ENCODE measurements at places on chromosomes 6 and 20. TPM values are rescaled to one million over a fixed set of nuclear protein-coding genes. Genes with fewer than 3 reads are reported as not detected.

DNA sequence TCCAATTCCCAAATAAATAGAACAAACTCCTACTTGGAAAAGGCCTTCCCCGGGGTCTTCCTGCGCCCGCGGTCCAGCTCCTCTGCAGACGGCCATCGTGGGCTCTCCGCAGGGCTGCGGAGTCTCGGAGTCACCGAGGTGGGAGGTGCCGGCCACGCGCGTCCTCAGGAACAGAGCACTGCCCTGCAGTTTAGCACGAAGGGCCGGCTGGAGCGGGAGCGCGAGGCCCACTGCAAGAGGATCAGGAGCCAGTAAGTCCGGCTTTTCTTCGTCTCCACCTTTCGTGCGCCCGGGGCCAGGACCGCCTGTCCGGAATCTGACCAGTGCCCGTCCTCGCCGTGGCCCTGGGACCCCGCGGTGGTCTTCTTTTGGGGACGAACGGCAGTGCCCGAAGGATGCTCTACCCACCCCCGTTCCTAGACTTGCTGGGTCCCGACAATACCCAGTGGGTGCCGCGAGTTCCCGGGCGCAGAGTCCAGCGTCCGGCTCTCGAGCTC, 1.4 kb downstream of the BHLHE23 start:
- no peak overlapping the region for H3K4me3 ChIP-seq
- H3K4me1 ChIP-seq: no peaks in the 10 kb centered on the region
- H3K27ac ChIP-seq: no peak overlapping the region
- H3K27me3 ChIP-seq: peaks cover 91% of the 10 kb centered on the region
- no peaks in the 10 kb centered on the region for H3K36me3 ChIP-seq

GRCh38 chr6:7489376-7489775, 52.1 kb upstream of the DSP start:
- no peaks in the 10 kb centered on the region for H3K36me3 ChIP-seq
- no peak overlapping the region for H3K27ac ChIP-seq
- no peaks in the 10 kb centered on the region for H3K4me1 ChIP-seq
- no peak overlapping the region for H3K4me3 ChIP-seq

GRCh38 chr6:157163434-157164159, 159.7 kb downstream of the TMEM242 start:
- H3K4me1 ChIP-seq: peaks cover 4% of the 10 kb centered on the region
- DNase-seq: no peak
- no peak overlapping the region for H3K4me3 ChIP-seq
- H3K27me3 ChIP-seq: no peaks in the 10 kb centered on the region

GRCh38 chr6:91483415-91484105, 896.7 kb upstream of the MAP3K7 start:
- H3K27ac ChIP-seq: no peak overlapping the region
- no peaks in the 10 kb centered on the region for H3K27me3 ChIP-seq
- no peaks in the 10 kb centered on the region for H3K4me1 ChIP-seq
- no peak for DNase-seq
- H3K4me3 ChIP-seq: no peak overlapping the region

SLC24A3 gene
- total RNA-seq: not detected

SOX18 gene
- total RNA-seq: not detected
